ENCODE measurements at places on chromosomes 2 and 18.

DNA sequence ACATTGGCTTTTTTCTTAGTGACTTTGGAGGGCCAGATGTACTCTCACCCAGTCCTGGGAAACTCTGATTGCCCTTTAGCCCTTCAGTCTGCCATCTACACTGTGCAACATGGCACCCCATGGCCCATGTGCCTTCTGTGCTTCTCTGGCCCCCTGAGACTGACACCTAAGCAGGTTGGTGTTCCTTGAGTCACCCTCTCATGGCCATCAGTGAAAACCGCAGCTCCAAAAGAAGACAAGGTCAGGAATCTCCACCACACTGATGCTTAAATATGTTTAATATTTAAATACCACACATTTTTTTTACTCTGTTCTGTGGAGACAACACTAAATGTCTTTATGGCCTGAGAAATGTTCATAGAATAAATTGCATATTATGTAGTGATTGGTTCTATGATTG lies 23.9 kb downstream of the DCC start:
- no peaks in the 10 kb centered on the region for H3K36me3 ChIP-seq
- no peaks in the 10 kb centered on the region for H3K27me3 ChIP-seq
- H3K27ac ChIP-seq, result no peak overlapping the region
- H3K4me3 ChIP-seq, result no peak overlapping the region
- no peak for DNase-seq

- no peaks in the 10 kb centered on the region for H3K27me3 ChIP-seq
- H3K4me3 ChIP-seq, result no peak overlapping the region
- no peaks in the 10 kb centered on the region for H3K36me3 ChIP-seq
Observed at GRCh38 chr2:95276244-95276887, 2.1 kb downstream of the PROM2 start.

DNA sequence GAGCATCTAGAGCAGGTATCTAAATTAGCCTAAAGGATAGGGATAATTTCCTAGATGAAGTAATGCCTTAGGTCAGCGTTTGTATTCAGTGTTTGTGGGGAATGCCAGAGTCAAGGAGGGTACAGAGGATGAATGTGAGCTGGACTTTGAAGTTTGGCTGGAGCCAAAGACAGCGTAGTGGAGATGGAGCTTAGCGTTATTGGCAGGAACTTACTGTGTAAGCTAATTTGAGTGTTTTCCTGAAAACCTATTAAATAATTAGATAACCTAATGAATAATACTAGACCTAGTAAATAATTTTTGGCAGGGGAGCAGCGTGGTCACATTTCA lies 4.2 kb downstream of the RNF138 start:
- H3K4me3 ChIP-seq, result no peak overlapping the region
- peaks cover 4% of the 10 kb centered on the region for H3K36me3 ChIP-seq
- H3K4me1 ChIP-seq, result no peaks in the 10 kb centered on the region

GRCh38 chr2:70411483-70412125 lies 109.7 kb upstream of the FAM136A start:
- DNase-seq, result no peak
- H3K27ac ChIP-seq, result no peak overlapping the region
- H3K4me1 ChIP-seq, result no peaks in the 10 kb centered on the region
- H3K4me3 ChIP-seq, result no peak overlapping the region
- no peaks in the 10 kb centered on the region for H3K36me3 ChIP-seq

- H3K27me3 ChIP-seq, result peaks cover 7% of the 10 kb centered on the region
- peak; percentile 57 for DNase-seq
- H3K27ac ChIP-seq, result peak overlapping the region; percentile 83
- H3K4me1 ChIP-seq, result peaks cover 4% of the 10 kb centered on the region
- no peaks in the 10 kb centered on the region for H3K36me3 ChIP-seq
Observed at GRCh38 chr2:98822301-98823164, 91.6 kb upstream of the MGAT4A start.

DNA sequence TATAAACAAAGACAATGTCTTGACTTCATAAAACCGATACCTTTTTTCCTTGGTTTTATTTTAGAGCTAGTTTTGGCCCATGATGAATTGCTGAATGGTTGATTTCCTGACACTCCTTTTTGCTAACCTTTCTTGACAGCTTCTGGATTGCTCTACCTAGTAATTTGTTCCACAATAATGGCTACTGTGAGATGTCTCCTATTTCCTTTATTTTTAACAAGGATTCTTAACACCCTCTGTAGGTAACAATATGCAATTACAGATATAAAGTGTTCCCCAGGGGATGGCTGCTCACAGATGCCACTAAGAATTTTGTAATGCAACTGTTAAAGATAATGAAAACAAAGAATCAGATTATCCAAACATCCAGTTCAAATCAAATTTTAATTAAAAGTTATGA lies 100.8 kb upstream of the ATP5MC3 start:
- H3K4me3 ChIP-seq, result no peak overlapping the region
- H3K27ac ChIP-seq, result no peak overlapping the region
- DNase-seq, result peak; percentile 46

GRCh38 chr2:69628325-69629021 lies 15.1 kb downstream of the AAK1 start:
- H3K27me3 ChIP-seq, result no peaks in the 10 kb centered on the region
- DNase-seq, result no peak
- H3K36me3 ChIP-seq, result no peaks in the 10 kb centered on the region
- peaks cover 30% of the 10 kb centered on the region for H3K4me1 ChIP-seq
- no peak overlapping the region for H3K4me3 ChIP-seq

GRCh38 chr2:215832791-215833190 lies 180.6 kb downstream of the MREG start:
- no peak for DNase-seq
- H3K4me1 ChIP-seq, result peaks cover 48% of the 10 kb centered on the region
- no peaks in the 10 kb centered on the region for H3K36me3 ChIP-seq
- H3K27ac ChIP-seq, result no peak overlapping the region
- no peaks in the 10 kb centered on the region for H3K27me3 ChIP-seq

DNA sequence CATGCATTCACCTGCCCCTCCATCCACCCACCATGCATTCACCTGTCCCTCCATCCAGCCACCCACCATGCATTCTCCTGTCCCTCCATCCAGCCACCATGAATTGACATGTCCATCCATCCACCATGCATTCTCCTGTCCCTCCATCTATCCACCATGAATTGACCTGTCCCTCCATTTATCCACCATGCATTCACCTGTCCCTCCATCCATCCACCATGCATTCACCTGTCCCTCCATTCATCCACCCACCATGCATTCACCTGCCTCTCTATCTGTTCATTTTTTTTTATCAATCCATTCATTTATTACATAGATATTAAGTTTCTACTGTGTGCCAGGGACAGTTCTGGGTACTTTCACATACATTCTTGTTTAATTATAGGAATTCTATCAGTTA lies 69.2 kb downstream of the MYCN start:
- H3K27ac ChIP-seq, result no peak overlapping the region
- no peaks in the 10 kb centered on the region for H3K36me3 ChIP-seq
- no peak overlapping the region for H3K4me3 ChIP-seq
- peaks cover 20% of the 10 kb centered on the region for H3K4me1 ChIP-seq
- DNase-seq, result no peak
- H3K27me3 ChIP-seq, result no peaks in the 10 kb centered on the region

- H3K27me3 ChIP-seq, result no peaks in the 10 kb centered on the region
- no peak for DNase-seq
- no peaks in the 10 kb centered on the region for H3K36me3 ChIP-seq
- H3K4me1 ChIP-seq, result no peaks in the 10 kb centered on the region
Observed at GRCh38 chr2:187453078-187453641, 5.1 kb upstream of the CALCRL start.

DNA sequence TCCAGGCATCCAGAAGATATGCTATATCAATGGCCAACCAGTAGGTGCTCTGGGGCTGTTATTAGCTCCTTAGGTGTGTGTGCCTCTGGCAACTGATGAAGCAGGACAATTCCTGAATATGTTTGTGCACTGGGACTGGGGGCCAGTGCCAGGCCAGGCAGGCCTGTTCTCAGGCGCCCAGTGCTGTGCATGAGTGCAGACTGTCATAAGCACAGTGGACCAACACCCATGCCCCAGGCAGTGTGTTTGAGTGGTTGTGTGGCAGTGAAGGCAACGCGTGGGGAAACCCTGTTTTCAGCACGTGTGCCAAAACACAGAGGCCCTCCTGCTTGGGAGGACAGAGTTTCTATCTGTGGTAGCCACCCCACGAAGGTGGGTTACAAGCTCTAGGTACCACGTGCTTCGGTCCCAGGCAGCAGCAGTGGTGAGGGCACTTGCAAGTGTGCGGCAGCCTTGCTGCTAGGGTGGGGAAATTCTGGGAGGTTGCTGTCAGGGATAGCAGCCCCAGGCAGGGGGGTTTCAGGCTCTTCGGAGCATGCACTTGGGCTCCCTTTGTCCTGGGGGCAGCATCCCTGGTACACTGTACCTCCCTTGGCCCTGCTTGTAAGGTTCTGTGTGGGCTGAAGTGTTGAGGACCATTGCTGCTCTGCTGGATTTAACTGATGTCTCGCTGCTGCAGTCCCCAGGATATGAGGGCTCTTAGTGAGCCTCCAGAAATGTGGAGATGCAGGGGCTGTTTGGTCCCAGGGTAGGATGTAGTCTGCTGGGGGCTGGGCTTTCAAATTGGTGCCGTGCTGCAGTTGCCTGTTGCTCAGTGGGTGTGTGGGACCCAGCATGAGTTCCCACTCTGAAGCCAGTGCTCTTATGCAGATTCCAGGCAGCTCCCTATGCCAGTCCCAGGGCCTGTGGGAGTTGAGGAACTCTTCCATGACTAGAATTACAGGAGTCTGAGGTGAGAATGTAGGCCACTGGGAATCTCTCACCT lies 280.9 kb downstream of the RPRM start:
- DNase-seq, result no peak
- no peak overlapping the region for H3K4me3 ChIP-seq
- H3K27ac ChIP-seq, result no peak overlapping the region
- no peaks in the 10 kb centered on the region for H3K36me3 ChIP-seq
- no peaks in the 10 kb centered on the region for H3K4me1 ChIP-seq
- no peaks in the 10 kb centered on the region for H3K27me3 ChIP-seq

- H3K27me3 ChIP-seq, result no peaks in the 10 kb centered on the region
- no peak overlapping the region for H3K27ac ChIP-seq
- no peaks in the 10 kb centered on the region for H3K36me3 ChIP-seq
- no peak for DNase-seq
- no peak overlapping the region for H3K4me3 ChIP-seq
Observed at GRCh38 chr2:236922061-236922460, 163.6 kb upstream of the COPS8 start.

DNA sequence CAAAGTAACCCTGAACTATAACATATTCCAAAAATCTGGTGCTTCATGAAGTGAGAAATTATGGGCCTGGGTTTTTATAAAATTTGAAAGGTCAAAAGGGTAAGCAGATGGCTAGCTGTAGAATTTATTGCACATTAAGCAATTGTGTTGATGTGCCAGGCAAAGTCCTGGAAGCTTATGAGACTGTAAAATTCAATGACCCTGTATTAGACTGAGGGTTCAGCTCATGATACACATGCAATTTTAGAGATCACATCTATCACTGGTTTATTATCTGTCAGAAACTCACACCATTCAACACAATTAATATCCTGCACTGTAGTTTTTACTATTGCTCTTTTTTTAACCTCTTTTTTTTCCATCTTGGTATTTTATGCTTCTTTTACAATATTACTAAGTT lies 1162.6 kb upstream of the SLC39A10 start:
- no peaks in the 10 kb centered on the region for H3K4me1 ChIP-seq
- H3K27ac ChIP-seq, result no peak overlapping the region
- no peak overlapping the region for H3K4me3 ChIP-seq
- H3K36me3 ChIP-seq, result no peaks in the 10 kb centered on the region
- DNase-seq, result no peak

GRCh38 chr18:75164479-75164878 lies 44.5 kb downstream of the PTGR3 start:
- H3K27ac ChIP-seq, result no peak overlapping the region
- H3K4me3 ChIP-seq, result no peak overlapping the region
- H3K4me1 ChIP-seq, result no peaks in the 10 kb centered on the region
- H3K27me3 ChIP-seq, result no peaks in the 10 kb centered on the region
- DNase-seq, result no peak
- H3K36me3 ChIP-seq, result no peaks in the 10 kb centered on the region

- H3K27me3 ChIP-seq, result no peaks in the 10 kb centered on the region
- no peaks in the 10 kb centered on the region for H3K36me3 ChIP-seq
- H3K4me1 ChIP-seq, result no peaks in the 10 kb centered on the region
- DNase-seq, result no peak
- H3K27ac ChIP-seq, result no peak overlapping the region
- H3K4me3 ChIP-seq, result no peak overlapping the region
Observed at GRCh38 chr2:160132761-160133160, 67.3 kb downstream of the ITGB6 start.

DNA sequence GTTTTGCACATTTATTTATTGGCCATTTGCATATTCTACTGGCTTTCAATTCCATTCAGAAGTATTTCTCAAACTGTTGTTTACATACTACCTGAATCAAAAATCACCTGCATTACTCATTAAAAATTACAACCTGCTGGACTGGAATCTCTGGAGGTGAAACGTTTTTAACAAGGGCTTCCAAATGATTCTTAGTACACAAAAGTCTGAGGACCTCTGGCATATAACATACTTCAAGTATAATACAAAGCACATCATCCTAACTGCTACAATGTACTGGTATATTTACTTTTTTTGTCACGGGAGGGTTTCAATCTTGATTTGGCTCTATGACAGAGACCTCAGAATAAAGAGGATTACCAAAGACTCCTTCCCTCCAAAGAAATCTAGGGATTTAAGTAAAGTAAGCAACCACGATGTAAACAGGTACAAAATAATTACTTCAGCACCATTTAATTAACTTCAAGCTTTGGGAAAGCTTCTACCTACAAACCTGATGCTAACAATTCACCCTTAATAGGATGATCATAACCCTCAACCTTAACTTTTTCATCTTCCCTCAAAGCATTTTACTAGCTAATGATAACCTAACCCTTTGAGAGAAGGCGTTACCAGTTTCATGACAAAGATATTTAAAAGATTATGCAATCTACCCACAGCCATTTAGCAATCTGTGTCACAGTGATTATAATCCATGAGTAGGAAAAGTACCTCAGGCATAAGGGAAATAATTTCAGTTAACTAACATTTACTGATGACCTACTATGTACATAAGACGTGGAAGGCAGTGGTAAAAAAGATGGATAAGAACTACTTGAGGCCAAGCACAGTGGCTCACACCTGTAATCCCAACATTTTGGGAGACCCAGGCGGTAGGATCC lies 24.7 kb downstream of the ATAD2B start:
- H3K36me3 ChIP-seq, result no peaks in the 10 kb centered on the region
- no peaks in the 10 kb centered on the region for H3K4me1 ChIP-seq
- H3K27ac ChIP-seq, result no peak overlapping the region

GRCh38 chr2:37659723-37660122 lies 11.7 kb downstream of the CDC42EP3 start:
- peaks cover 15% of the 10 kb centered on the region for H3K36me3 ChIP-seq
- no peak for DNase-seq
- H3K27me3 ChIP-seq, result no peaks in the 10 kb centered on the region
- H3K27ac ChIP-seq, result no peak overlapping the region
- no peak overlapping the region for H3K4me3 ChIP-seq
- H3K4me1 ChIP-seq, result peaks cover 66% of the 10 kb centered on the region

DNA sequence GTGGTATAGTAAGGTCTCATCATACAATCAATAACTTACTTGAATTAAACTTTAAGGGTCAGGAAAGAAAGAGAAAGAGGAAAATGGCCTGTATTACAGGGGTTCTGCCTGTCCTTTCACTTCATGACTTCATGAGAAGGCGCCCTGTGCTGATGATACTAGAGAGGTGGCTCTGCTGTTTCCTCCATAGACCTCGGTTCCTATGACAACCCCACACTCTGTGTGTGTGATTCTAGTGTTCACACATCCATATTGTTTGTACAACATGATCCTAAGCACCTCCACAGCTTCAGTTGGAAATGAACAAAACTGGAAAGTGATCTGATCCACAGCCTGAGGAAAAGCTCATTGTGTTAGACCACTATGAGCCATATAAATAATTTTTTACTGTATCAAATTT lies 7.0 kb upstream of the REEP1 start:
- H3K4me1 ChIP-seq, result no peaks in the 10 kb centered on the region
- peaks cover 10% of the 10 kb centered on the region for H3K27me3 ChIP-seq
- no peaks in the 10 kb centered on the region for H3K36me3 ChIP-seq
- no peak overlapping the region for H3K4me3 ChIP-seq
- H3K27ac ChIP-seq, result no peak overlapping the region
